Stimulated activated CD4-positive, alpha-beta T cell treated with anti-CD3 and anti-CD28 coated beads, Interleukin-4, amount 100 ng/mL, for 4 hours (primary cell): ENCODE measurements at places on chromosomes 16 and 17.

GRCh38 chr16:49460786-49461470 lies 87.3 kb downstream of the C16orf78 start:
- DNase-seq, result no peak

GRCh38 chr16:66741950-66742808 lies 9.2 kb downstream of the DYNC1LI2 start:
- no peak for DNase-seq

DNA sequence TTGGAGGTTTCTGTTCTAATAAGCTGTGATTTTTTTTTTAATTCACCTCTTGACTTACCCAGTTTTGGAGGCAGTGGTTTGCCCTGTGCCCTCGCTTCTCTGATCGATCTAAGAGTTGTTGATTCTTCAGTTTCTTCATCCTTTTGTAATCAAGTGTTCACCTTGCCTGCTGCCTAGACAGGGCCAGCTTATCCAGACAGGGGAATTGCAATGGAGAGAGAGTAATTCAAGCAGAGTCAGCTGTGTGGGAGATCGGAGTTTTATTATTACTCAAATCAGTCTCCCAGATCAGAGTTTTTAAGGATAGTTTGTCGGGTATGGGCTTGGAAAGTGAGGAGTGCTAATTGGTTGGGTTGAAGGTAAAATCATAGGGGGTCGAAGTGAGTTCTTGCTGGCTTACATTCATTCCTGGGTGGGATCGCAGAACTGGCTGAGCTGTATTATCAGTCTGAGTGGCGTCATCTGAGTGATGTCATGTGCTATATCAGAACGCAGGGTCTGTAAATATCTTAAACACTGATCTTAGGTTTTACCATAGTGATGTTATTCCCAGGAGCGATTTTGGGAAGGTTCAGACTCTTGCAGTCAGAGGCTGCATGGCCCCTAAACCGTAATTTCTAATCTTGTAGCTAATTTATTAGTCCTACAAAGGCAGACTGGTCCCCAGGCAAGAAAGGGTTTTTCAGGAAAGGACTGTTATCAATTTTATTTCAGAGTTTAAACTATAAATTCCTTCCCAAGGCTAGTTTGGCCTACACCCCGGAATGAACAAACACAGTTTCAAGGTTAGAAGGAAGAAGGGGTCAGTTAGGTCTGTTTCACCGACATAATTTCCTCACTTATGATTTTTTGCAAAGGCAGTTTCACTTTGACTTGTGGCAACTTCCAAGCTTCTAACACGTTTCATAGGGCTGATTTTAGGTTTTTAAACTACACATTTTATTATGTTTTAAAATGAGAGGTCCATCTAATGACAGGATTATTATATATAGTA lies 21.5 kb upstream of the KCNJ16 start:
- no peak for DNase-seq

DNA sequence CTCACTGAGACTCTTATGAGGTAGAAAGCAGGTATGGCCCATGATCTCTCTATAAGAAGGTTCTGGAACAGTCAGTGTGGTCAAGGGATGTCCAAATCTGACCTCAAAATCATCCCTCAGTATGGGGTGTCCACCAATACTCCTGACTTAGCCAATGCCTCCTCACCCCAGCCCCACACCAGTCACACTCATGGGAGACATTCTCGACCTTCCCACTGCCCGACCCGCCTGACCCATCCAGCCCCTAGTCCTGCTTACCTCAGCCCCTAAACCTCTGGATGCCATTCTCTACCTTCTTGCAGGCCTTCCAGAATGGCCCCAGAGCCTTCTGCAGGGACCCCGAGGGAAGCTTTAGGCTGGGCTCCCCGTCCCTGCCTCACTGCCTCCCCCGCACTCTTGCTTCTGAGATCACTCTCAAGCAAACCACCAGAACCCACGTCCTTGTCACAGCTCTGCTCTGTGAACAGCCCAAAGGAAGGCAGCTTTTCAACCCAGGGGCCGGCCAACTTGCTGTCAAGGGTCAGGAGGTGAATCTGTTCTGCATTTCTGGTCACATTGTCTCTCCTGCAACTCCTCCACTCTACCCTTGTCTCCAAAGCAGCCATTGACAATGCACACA lies 44.9 kb upstream of the RBFOX3 start:
- no peak for DNase-seq

- DNase-seq, result peak; percentile 51
These were observed 560 bp downstream of the RAI1 start for GRCh38 chr17:17681744-17682292.

DNA sequence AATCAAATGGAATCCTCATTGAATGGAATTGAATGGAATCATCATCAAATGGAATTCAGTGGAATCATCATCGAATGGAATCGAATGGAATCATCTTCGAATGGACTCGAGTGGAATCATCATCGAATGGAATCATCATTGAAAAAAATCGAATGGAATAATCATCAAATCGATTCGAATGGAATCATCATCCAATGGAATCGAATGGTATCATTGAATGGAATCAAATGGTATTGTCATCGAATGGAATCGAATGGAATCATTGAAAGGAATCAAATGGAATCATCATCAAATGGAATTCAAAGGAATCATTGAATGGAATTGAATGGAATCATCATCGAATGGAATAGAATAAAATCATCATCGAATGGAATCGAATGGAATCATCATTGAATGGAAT lies 619.3 kb downstream of the TP53TG3F start:
- no peak for DNase-seq

- no peak for DNase-seq
These were observed 50.1 kb downstream of the PRMT7 start for GRCh38 chr16:68360956-68361355.

DNA sequence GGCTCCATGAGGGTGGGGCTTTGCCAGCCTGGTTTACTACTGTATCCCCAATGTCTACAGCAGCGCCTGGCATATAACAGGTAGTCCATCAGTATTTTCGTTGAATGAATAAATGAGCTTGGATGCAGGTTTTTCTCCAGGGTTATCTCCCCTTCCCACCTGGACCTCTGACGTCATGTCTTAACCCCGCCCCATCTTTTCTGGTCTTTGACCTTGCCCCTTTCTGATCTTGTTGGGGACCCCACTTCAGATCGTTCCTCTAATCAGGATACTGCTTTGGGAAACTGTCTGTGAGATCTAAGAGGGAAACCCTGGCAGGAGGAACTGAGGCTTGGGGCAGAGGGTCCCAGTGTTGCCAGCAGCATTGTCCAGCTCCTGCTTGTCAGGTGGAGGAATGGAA lies 68.8 kb upstream of the GCSH start:
- DNase-seq, result no peak

GRCh38 chr16:11964761-11965551 lies at the start of gene TNFRSF17:
Gene TNFRSF17 (plus strand): TSS chr16:11965210. CDS start chr16:11965325, 115 bp downstream.
- DNase-seq, result no peak

DNA sequence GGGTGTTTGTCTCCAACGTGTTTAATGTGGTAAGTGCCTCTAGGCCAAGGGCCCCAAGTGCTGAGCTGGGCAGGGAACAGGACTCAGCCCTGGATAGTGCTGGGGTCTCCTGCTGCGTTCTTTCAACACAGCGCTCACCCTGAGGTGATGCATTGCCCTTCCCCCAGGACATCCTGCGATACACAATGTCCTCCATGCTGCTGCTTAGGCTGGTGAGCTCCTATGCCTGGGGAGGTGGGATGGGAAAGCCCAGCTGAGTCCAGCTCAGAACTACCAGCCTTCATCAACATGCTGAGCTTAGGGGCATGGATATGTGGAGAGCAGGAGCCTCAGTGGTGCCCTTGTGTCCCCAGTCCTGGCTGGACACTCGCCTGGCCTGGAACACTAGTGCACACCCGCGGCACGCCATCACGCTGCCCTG lies 563 bp downstream of the ZACN start:
- no peak for DNase-seq

- no peak for DNase-seq
These were observed 8.9 kb upstream of the TCF25 start for GRCh38 chr16:89864527-89864820.

GRCh38 chr16:47538472-47538871 lies 77.3 kb downstream of the PHKB start:
- DNase-seq, result no peak

GRCh38 chr17:55201308-55201932 lies 63.3 kb upstream of the HLF start:
- DNase-seq, result no peak

- no peak for DNase-seq
These were observed 25.6 kb downstream of the ZP2 start for GRCh38 chr16:21185659-21186325.

DNA sequence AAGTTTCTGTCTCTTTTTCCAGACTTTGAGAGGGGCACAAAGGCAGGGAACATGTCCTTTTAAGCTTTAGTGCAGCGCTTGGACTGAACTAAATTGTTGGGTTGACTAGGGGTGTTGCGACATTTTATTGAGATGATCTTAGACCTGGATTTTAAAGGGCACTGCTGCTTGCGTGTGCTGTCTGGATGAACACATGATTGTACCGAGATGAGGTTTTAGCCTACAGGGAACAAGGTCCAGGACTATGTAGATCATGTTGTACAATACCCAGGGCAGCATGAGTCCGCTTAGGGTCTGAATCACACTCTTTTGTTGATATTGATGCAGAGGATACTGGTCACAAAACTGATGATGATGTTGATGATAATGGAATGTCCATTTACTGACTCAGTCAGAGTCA lies 5.2 kb upstream of the RGS9 start:
- DNase-seq, result no peak

- no peak for DNase-seq
These were observed 570.7 kb downstream of the CDH13 start for GRCh38 chr16:83197450-83197849.

DNA sequence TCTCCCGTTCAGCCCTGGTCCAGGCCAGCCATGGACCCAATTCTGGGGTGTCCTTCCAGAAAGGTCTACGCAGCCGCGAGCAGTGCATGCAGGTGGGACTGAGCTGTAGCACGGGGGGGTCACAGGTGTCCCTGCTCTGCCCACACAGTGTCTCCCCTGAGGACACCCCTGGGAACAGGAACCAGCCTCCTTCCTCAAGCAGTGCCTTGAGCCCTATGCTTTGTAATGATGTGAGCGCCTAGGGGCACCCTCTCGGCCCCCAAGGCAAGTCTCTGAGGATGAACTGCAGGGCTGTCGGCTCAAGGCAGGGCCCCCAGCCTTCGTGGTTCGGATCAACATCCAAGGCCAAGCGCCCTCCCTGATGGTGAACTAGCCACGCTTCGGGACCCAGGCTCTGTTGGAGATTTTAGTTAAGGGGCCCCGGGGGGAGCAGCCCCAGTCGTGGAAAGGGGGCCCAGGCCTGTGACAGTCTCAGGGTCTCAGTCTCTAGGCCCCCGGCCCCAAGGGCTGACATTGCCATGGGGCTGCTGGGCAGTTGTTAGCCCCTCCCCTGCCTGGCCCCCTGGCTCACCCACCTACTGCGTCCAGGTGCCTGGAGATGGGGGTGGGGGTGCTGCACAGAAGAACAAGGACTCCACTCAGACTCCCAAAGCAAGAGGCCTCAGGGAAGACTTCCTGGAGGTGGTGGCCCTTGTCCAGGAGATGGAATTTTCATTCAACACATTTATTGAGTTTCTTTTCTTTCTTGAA lies 2.3 kb downstream of the IL17C start:
- DNase-seq, result no peak

DNA sequence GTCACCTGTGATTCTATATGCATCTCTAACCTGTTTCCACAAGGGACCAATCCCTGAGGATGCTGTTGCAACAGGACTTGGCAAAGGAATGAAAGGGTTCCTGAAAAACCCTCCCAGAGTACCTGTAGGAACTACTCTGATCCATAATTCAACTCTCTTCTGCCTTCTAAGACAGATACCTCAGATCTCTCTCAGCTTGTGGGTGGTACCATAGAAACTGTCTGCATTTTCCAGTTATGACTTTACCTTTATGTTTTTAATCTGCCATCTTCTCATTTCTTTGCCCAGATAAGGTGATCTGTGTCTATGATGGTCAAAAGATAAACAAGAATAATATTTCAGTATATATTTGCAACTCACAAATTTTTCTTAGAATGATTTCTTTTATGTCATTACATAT lies 65.1 kb downstream of the TMC6 start:
- no peak for DNase-seq

GRCh38 chr16:54176376-54176901 lies 110.1 kb downstream of the IRX3 start:
- DNase-seq, result no peak

GRCh38 chr17:49547566-49547965 lies 28.1 kb upstream of the NXPH3 start:
- DNase-seq, result no peak

DNA sequence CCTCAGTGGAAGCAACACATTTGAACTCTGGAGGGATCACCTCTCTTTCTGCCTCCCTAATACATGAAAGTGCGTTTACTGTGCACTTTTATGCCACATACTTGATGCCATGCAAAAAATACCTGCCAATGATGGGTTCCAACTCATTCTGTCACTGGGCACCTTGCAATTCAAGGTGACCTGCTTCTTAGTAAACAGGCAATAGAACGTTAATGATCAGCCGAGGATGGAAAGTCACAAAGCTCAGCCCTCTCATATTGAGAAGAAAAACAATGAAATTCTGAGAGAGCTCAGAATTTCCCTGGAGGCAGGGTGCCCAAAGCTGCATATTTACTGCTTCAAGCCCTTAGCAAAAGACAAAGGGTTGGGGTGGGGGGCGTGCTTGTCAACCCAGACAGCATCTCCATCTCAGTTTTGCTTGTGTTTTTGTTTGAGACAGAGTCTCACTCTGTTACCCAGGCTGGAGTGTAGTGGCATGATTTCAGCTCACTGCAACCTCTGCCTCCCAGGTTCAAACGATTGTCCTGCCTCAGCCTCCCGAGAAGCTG lies 23.2 kb downstream of the LITAF start:
- DNase-seq, result no peak

DNA sequence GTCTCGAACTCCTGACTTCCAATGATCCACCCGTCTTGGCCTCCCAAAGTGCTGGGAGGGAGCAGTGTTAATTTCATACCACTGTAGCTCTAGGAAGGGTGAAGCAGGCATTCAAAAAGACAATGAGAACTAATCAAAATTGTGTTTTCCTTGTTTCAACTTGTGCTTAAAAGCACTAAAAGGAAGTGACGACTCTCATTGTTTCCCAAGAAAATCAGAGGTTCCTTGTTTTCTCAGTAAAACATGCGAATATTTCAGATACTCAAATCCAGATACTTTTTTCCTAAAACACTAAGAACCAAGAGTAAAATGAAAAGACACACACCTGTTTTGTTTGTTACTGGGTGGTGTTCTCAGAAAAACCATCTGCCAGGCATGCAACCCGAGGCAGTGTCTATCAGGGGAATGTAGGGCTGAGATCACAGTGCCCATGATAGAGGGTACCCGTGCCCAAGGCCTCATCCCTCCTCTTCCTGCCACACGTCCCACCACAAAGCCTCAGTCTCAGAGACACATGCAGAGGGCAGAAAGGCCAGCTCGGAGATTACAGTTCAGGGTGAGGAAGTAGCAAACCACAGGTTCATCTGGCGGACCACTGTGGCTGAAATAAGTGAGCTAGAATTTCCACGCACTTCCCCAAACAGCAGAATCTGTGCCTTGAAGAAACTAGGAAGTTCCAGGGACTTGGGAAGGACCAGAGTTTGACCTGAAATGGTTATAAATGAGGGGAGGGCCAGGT lies 33.7 kb downstream of the GINS3 start:
- DNase-seq, result peak; percentile 4

- DNase-seq, result no peak
These were observed 669.3 kb downstream of the WWOX start for GRCh38 chr16:78768718-78769117.

- DNase-seq, result no peak
These were observed 47.0 kb downstream of the COX4I1 start for GRCh38 chr16:85846461-85846860.

- no peak for DNase-seq
These were observed 26.8 kb downstream of the BRIP1 start for GRCh38 chr17:61836266-61837174.

- DNase-seq, result no peak
These were observed 235.2 kb upstream of the CDH5 start for GRCh38 chr16:66131156-66131807.
